ENCODE measurements at places on chromosomes 2 and 18.

DNA sequence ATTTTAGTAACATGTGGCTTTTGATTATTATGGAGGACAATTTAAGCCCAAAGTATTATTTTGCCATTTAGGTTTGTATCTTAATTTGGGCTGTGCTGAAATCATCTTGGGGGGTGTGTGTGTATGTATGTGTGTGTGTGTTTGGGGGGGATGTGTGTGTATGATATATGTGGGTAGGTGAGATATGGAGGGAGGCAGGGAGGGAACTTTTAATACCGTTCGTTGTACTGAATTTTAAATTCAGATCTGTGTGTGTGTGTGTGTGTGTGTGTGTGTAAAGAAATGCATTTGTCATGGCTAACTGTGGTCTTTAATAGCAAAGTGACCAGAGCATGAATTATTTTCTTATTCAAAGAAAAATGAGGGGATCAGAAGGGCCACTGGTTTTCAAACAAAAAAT is 113.7 kb downstream of the LTBP1 start:
- DNase-seq: no peak

GRCh38 chr2:31383471-31384153 is 30.9 kb downstream of the XDH start:
- no peak for DNase-seq

DNA sequence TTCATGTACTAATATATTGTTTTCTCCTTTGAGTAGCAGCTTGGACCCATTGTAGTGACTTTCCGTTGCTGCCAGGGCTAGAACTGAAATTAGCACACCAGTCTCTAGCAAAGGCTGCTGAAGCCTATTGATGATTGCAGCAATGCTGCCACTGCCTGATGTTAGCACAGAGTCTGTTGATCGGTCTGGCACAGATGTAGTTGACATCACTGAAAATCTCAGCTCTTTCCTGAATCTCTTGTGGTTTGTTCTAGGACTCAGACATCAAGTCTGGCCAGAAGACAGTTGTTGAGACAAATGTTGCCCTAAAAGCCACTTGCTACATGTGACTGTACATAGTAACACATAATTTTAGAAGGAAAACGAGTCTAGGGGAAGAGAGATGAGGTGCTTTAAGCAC is 47.2 kb downstream of the VAPA start:
- DNase-seq: no peak

DNA sequence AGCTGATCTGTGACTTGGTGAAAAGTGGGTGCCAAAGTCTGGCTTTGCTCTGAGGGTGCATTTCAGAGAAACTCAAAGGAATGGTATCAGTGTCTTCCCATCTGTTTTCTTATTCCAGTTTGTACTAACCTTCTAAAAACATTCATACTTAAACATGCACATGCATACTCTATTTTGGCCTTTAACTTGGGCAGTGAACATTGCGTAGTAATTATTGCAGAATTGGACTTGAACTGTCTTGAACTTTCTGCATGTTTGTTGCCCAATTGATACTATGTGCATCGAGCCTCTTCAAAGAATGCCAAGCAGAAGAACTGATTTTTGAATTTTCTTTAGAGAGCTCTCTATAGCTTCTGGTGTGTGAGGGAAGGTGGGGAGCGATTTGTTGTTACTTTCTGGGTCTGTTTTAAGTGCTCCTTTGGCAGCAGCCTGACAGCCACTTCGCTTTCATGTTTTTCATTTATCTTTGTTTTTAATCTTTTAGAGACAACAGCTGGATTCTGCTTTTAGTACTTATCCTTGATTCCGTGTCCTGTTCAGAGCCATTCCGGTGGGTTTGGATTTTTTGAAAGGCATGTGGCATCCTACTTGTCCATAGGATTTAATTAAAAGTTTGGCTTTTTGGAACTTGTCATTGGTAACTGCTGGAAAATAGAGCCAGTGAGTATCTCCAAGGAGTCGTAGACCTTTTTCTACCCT is 159.2 kb downstream of the RAPGEF4 start:
- DNase-seq: no peak

GRCh38 chr18:63339920-63340484 is 20.4 kb upstream of the BCL2 start:
- peak; percentile 40 for DNase-seq

DNA sequence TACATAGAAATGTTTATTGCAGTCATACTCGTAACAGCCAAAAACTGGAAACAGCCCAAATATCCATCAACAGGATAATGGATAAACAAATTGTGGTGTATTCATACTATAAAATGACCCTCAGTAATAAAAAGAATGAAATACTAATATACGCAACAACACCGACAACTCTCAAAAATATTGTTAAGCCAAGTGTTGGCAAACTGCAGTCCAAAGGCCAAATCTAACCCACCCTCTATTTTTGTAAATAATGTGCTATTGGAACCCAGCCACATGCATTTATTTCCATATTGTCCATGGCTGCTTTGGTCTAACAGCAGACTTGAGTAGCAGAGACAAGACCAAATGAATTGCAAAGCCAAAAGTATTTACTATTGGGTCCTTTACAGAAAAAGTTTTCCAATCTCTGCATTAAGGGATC is 151.0 kb downstream of the MREG start:
- no peak for DNase-seq

DNA sequence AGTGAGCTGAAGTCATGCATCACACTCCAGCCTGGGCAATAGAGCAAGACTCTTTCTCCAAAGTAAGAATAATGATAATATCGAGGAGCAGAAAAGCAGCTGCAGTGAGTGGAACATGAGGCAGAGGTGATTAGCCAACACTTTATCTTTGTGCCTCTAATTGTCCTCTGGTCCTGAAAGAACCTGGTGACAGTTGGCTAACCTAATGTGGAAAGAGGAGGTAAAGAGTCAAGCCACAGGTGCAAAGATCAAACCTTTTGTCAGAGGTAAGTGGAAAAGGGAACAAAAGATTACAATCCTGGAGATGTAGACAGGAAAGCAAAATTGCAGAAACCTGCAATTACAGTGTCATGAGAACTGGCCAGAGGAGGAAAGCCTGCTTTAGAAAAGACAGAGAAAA is 53.5 kb upstream of the LCLAT1 start:
- no peak for DNase-seq

DNA sequence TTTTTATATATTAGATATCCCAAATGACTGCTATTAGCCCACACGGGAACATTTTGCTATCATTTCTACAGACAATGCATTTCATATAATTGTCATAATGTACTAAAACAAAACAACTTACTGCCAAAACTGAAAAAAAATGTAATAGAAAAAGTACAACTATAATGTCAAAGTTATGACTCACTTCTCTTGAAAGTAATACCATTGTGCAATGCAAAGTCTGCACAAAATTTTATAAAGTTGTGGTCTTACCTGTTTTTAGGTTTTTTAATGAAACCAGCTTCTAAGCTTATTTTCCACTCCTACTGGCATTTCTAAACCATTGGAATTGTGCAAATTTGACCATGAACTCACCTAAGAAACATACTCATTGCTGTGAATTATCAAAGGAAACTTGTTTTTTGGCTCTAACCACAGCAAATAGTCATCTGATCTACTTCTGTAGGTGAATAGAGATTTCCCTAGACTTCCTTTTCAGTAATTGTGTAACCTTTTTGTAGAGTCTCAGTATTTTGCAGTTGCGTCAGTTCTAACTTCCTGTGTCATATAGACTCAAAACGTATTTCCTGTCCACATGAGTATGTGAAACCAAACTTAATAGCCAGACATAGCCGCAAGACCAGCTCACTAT is 31.9 kb upstream of the TFPI start:
- DNase-seq: no peak

GRCh38 chr2:240567872-240568677 is at the start of gene RNPEPL1:
Gene RNPEPL1, plus strand, starts transcription at chr2:240568484. Its CDS starts 103 bp downstream, at chr2:240568587.
- DNase-seq: peak; percentile 60

DNA sequence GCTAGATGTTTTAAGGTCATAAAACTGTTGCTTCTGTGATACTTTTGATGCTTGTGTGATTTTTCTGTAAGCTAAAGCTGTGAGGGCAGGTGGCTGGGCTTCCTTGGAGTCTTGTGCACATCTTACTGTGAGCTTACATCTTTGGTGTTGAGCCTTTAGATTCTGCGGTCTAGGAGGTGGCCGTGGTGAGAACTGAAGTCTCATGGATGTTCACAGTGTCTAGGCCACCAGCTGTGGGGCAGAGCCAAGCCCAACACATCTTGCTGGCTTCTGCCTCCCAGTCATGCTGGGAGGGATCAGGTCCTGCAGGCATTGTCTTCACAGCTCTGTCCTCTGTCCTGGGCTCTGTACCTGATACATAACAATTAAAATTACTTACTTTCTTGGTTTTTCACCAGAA is 219.7 kb upstream of the HS6ST1 start:
- no peak for DNase-seq

DNA sequence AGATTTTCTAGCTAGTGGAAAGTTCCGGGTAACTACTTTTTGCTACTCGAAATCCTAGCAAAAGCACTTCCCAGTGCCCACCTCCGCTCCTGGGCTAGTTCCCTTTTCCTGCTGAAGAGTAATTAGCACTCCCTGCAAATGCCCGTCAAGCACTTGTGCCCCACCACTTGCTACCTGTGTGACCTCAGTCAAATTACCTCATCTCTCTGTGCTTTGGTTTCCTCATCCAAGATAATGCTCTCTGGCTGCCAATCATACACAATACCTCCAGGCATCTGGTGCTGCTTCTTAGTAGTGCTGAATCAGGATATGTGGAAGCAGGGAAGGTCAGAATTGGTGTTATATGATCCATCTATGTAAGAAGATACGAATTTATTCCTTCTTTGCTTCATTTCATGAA is 102.1 kb upstream of the CDCA7 start:
- DNase-seq: no peak

- DNase-seq: no peak
Observed at GRCh38 chr2:28654663-28655320, 96.8 kb upstream of the PPP1CB start.

GRCh38 chr18:36680042-36680441 is 148.8 kb downstream of the TPGS2 start:
- DNase-seq: no peak

- DNase-seq: no peak
Observed at GRCh38 chr2:122516775-122517174, 761.3 kb downstream of the TSN start.

GRCh38 chr2:127644066-127645025 is 1.6 kb upstream of the GPR17 start:
- no peak for DNase-seq

DNA sequence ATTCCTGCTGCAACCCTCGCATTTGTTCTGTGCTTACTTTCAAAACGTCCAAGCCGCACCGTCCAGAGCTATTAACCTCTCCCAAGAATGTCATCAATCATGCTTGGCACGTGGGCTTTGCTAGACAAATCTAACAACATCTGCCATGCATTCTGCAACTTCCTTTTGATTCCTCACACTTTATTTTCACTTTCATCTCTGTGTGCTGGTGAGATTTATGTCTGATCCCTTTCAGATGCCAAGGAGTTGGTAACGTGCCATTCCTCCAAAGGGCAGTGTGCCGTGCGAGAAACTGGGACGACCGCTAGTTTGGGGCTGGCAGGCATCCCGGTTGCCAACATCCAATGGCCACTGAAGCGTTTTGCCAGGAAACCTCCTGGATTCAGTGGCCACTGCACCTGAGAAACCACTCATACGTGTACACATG is 230.0 kb upstream of the PARD3B start:
- no peak for DNase-seq

GRCh38 chr18:79471597-79471996 is 75.9 kb downstream of the NFATC1 start:
- no peak for DNase-seq

GRCh38 chr2:127659408-127660290 is 13.7 kb downstream of the GPR17 start:
- peak; percentile 2 for DNase-seq

GRCh38 chr2:80482276-80482675 is 177.7 kb upstream of the LRRTM1 start:
- DNase-seq: no peak

DNA sequence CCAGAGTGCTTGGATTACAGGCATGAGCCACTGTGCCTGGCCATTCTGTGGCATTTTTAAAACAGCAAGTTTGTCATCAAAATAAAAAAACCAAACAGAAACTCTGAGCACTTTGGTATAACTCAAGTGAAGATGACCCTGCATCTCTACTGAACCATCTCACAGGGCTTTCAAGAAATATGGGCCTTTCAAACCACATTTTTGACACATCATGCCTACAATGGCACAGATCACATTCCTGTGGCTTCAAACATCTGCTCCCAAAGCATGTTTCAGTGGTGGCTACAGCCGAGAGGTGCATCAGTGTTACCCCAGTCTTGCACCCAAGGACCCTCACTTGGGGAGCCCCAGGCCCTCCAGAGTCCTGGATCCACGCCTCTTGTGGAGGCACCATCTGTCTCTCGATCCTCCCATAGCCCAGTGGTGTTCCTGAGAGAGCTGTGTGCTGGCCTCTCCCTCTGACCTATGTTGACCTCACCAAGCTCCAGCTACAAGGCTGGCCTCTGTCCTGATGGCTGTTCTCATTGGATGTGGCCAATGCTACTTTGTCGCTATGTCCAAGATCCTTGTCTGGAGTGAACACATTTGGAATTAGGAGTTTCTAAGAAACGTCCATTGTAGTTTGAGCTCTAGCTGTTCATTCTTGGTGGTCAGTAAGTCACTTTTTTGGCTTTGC is 55.2 kb upstream of the RALBP1 start:
- no peak for DNase-seq

DNA sequence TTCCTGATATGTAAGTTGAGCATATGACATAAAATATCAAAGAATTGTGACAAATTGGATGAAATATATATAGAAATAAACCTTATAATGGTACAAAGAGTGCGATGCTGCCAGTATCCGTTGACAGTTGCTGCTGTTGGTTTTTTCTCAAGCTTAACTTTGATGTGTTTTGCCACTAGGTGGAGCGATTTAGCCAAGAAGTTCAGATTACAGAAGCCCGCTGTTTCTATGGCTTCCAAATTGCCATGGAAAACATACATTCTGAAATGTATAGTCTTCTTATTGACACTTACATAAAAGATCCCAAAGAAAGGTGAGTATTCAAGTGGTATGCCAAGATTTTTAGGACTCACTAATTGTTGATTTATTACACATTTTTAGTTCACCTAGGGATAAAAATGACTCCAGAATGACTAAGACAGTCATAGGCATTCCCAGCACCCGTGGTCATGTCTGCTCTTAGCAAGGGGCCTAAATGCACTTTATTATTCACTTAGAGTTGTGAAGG is 2.1 kb downstream of the RRM2 start:
- peak; percentile 18 for DNase-seq

GRCh38 chr2:20637147-20637546 is 13.8 kb downstream of the HS1BP3 start:
- no peak for DNase-seq

- no peak for DNase-seq
Observed at GRCh38 chr2:173821451-173821850, 143.7 kb downstream of the SP3 start.

- DNase-seq: no peak
Observed at GRCh38 chr2:860259-860855, 90.3 kb upstream of the SNTG2 start.

DNA sequence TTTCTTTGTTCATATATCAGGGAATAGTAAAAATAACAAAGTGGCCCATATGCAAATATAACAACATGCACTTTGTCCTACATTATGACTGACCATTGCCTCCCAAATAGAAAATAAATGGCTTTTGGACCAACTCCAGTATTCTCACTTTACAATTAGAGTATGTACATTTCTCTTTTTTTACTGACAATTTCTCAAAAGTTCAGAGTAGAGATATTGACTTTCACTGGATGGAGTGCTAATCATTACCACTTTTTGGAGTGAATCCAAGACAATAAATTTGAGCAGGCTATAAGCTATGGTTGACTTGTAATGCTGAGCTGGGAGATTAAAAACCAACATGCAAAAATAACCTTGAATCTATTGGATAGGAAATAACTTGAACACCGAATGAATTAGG is 987.4 kb downstream of the SUCLG1 start:
- DNase-seq: no peak

All from activated naive CD4-positive, alpha-beta T cell treated with anti-CD3 and anti-CD28 coated beads, Interleukin-2, amount 50 U/mL, for 16 hours (primary cell).